ENCODE measurements at places on chromosomes 7 and 10.

DNA sequence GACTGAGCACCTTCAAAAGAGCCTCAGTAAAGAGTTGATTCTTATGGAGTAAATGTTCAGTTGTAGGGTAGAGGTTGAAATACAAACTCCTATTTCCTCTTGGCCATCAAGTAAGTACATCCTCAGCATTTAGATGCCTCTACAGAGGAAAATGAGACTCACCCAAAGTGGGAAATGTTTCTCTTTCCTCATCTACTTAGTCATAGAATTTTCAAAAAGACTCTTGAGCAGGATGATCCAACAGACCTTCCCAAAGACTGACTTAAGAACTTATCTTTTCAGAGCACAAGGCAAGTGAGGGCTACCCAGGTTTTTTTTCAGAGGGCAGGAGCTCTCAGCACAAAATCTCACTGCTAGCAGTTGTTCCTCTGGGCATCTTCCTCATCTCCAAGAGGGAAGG is 449.1 kb downstream of the KCNMA1 start:
- DNase-seq, result no peak

- no peak for DNase-seq
These were observed 15.1 kb upstream of the CUBN start for GRCh38 chr10:17144757-17145156.

- DNase-seq, result no peak
These were observed 309.0 kb upstream of the HGF start for GRCh38 chr7:82078807-82079206.

DNA sequence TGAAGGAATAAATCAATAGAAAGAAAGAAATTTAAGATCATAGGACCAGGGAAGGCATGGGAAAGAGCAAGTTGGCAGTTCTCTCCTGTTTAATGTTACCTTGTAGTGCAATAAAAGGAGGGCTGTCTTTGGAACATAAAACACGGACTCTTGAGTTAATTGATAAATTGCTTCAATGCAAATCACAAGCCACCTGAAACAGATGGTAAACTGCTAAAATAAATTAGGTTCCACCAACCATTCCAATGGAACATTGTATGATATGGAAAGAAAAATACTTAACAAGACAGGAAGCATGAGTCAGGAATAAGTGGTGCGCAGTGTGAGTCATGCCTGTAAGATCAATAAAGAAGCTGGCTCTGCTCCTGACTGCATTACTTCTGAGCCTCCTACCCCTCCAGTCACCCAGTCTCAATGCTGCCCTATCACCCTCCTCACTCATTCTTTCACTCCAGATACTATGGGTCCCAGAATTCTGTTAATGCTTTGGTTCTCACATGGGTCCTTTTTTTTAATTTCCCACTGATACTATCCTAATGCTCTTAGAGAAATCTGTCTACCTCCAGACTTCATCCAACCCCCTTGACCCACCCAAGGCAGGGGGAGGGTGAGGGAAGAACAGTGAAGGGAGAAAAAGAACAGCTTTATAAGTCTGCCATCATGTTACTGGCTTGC is 78.9 kb downstream of the LRRC17 start:
- no peak for DNase-seq

DNA sequence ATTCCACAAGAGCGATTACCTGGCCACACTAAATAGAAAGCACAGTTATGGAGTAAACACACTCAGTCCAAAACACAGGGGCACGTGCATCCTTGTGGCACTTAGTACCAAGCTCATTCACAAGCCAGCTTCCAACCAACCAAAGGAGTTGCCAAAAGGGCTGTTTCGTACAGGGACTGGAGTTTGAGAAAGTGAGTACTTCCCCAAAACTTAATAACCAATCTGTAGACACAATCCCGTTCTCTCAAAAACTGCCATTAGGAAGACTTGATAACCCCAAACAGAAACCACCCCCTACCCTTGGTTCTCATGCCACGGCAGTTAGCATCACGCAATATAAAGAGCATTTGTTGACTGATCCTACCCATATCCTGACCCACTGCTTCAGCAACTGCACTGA is 166.2 kb upstream of the ASAH2 start:
- DNase-seq, result no peak

GRCh38 chr7:44805950-44806349 is 9.5 kb downstream of the PPIA start:
- DNase-seq, result peak; percentile 25

GRCh38 chr7:129163875-129164544 is 19.5 kb downstream of the TSPAN33 start:
- peak; percentile 74 for DNase-seq

GRCh38 chr7:31892099-31892829 is 177.9 kb downstream of the PDE1C start:
- DNase-seq, result no peak

DNA sequence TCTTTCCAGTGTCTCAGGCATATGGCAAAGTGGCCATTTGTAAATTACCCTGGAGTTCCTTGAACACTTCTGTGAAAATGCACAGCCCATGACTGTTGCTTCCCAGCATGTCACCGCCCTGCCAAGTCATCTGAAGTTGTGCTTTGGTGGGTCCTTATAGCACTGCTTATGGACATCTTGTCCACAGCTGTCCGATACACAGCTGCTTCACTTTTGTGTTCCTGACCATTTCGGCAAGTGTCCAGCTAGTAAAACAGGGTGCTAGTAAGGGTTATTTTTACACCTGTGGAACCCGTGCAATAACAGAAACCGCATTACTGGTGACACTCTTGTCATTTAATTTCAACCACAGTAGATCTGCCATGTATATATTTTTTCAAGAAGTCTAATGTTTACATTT is 29.7 kb downstream of the PIP4K2A start:
- DNase-seq, result no peak

- DNase-seq, result peak; percentile 8
These were observed at the start of gene ZNF853 for GRCh38 chr7:6614953-6615722. ZNF853 (plus strand) TSS chr7:6615610; CDS start chr7:6616175, 565 bp downstream.

- DNase-seq, result no peak
These were observed 7.8 kb upstream of the LRRC27 start for GRCh38 chr10:132324186-132324585.

DNA sequence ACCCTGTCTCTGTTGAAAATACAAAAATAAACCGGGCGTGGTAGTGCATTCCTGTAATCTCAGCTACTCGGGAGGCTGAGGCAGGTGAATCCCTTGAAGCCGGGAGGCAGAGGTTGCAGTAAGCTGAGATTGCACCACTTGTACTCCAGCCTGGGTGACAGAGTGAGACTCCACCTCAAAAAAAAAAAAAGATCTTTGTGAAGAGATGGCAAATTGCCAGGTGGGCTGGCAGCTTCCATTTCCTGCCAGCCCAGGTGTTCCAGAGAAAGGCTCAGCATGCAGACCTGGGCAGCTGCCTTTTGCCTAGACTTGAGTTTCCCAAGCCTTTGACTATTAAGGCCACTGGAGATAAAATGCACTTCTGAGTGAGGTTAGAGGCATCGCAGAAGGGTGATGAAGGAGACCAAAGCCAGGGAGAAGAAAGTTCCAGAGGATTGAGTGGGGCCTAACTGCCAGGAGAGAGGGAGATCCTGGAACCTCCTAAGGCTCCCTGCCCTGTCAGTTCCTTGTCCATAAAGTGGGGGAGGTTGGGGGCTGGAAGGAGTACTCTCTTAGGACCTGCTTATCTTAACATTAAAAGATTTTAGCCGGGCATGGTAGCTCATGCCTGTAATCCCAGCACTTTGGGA is 10.0 kb upstream of the DDIT4 start:
- DNase-seq, result no peak

GRCh38 chr10:49292565-49293207 is 6.3 kb upstream of the C10orf71 start:
- no peak for DNase-seq

GRCh38 chr7:778271-778967 is 51.3 kb upstream of the PRKAR1B start:
- no peak for DNase-seq

DNA sequence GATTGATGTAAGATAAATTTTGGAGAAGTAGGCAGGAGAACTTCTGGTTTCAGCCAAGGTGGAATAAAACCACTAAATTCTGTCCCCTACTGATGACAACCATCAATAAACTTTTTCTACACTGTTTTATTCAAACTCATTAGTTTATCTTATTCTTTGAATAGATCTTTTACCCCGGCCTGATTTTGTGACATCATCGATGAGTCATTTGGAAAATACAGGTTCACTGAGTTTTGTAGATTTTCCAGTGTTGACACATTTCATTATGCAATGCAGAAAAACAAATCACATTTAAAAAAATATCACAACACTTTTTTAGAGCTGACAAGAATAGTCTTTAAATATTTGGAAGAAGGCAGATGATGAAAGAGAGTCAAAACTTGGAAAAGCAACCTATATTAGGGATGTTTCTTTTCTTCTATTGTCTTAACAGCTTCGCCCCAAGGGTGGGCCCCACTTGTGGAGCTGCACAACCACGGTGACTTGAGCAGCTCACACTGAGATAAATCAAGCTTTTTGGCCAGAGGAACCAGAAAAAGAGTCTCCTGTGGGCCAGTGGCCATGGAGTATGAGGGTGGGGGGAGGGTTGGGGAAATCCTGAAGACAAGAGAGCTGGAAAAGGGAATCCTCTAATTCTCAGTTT is 112.8 kb downstream of the PTEN start:
- no peak for DNase-seq

- no peak for DNase-seq
These were observed 591.4 kb downstream of the SORCS1 start for GRCh38 chr10:106573106-106573505.

DNA sequence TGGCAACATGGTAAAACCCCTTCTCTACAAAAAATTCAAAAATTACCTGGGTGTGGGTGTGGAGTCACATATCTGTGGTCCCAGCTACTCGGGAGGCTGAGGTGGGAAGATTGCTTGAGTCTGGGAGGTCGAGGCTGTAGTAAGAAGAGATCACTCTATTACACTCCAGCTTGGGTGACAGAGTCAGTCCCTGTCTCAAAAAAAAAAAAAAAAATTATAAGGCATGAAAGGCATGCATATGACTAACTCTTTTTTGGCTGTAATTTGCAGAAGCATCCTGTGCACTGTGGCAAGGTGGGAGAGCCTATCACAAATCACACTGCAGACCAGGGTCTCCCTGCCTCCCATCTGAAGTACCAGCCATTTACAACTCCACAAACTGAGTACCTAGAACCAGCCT is 14.1 kb upstream of the MYPN start:
- DNase-seq, result no peak

GRCh38 chr10:67115972-67116371 is 190.1 kb downstream of the LRRTM3 start:
- no peak for DNase-seq

GRCh38 chr7:25259487-25260243 is 31.4 kb upstream of the NPVF start:
- DNase-seq, result peak; percentile 91

- DNase-seq, result no peak
These were observed 7.7 kb downstream of the NACAD start for GRCh38 chr7:45080958-45081669.

DNA sequence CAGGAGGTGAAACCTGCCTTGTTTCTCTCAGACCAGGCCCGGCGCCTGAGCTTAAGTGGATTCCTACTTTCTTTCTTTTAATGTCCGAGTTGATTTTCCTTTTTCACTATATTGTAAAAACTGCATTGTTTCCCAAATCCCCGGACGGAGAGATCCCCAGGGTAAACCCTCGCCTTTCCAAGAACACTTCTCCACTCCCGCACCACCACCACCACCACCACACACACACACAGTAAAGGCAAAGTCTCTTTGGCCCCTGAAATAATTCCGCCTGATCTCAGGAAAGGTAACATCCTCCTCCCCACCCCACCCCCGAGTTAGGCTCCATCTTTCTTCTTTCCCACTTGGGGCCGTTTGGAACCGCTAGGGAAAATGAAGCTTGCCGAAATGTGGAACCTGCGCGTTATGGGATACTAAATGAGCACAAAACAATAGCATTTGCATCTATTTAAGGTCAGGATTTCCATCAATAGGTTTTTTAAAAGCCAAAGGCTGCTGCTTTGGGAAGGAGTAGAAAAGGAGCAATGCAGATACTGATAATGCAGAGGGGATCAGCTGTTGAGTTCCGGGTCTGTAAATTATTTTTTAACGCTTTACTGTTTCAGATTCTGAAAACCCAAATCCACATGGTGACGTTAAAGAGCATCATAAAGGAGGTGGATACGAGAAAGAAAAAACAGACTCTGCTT is 2.5 kb downstream of the HPSE2 start:
- DNase-seq, result no peak

GRCh38 chr10:61973906-61974305 is 72.4 kb downstream of the ARID5B start:
- DNase-seq, result no peak

GRCh38 chr10:23496727-23497126 is 57.9 kb downstream of the OTUD1 start:
- DNase-seq, result no peak

- no peak for DNase-seq
These were observed 1.5 kb upstream of the FXYD4 start for GRCh38 chr10:43369921-43370320.

DNA sequence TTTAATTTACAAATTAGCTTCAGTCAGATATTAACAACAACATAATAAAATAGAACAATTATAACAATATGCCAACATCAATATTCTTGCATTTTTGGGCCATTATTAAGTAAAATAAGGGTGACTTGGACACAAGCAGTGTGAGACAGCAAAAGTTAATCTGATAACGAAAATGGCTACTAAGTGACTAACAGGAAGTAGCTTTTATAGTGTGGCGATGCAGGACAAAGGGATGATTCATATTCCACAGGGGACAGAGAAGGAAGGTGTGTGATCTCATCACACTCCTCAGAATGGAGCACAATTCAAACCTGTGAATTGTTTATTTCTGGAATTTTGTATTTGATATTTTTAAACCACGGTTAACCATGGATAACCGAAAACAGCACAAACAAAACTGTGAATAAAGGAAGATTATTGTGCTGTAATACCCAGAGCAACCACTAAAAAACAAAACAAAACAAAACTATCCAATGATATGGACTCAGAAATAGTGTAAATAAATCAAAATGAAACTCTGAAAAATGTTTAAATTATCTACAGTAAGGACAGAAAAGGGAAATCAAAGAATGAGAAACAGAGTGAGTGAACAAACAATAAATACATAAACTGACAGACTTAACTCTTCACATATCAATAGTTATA is 66.9 kb upstream of the TFEC start:
- DNase-seq, result no peak

- no peak for DNase-seq
These were observed 46.3 kb downstream of the PHYHIPL start for GRCh38 chr10:59222788-59223187.

- no peak for DNase-seq
These were observed 330.9 kb upstream of the ZNF32 start for GRCh38 chr10:43979551-43979950.

GRCh38 chr10:132151286-132151950 is 35.3 kb upstream of the DPYSL4 start:
- DNase-seq, result no peak

DNA sequence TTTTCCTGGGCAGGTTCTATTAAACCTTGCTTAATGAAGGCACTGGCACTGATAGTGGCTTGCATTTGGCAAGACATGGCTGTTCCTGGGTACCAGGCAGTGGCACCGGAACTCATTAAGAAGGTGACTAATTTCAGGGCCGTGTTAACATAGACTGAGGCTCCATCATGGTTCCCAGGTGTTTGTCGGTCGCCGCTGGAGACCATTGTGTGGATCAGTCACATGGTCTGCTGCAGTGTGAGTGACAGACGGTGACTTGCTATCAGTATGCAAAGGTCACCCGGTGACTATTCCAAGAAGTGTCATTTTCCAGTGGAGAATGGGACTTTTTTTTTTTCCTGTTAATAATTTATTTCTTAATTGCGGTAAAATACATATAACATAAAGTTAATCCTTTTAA is 106.3 kb downstream of the INSYN2A start:
- no peak for DNase-seq
